ENCODE measurements at places on chromosomes 11 and 22. TPM values are rescaled to one million over a fixed set of nuclear protein-coding genes. Genes with fewer than 3 reads are reported as not detected.

DNA sequence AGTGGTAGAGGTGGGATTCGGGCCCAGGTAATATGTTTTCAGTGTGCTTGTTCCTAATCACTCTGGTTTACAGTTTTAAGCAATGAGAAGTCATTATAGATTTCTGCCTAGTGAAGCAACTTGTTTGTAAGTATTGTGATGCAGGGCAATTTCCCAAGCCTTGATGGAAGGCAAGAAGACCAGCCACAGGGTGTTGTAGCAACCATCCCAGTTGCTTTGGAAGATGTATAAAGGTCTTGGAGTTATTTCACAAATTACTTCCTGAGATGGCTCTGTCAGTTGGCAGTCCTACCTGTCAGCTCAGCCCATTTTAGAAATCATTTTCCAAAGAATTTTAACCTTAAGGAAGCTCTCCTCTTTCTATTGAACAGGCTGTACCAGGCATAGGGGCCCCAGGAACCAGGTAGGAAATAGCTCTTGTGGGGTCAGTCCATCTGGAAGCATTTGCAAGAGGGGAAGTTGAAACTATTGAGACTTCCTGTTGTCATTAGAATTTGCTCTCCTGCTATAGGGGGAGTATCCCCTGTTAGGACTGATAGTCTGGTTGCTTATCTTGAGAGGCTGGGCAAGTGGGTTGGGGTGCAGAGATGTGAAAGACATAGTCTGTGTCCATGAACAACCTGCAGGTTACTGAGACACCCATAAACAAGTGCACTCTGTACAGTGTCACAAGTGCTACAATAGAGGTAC lies 47.9 kb downstream of the STIM1 start:
- DNase-seq = no peak

Gene UNC93B1
- total RNA-seq = 13.2 TPM

DNA sequence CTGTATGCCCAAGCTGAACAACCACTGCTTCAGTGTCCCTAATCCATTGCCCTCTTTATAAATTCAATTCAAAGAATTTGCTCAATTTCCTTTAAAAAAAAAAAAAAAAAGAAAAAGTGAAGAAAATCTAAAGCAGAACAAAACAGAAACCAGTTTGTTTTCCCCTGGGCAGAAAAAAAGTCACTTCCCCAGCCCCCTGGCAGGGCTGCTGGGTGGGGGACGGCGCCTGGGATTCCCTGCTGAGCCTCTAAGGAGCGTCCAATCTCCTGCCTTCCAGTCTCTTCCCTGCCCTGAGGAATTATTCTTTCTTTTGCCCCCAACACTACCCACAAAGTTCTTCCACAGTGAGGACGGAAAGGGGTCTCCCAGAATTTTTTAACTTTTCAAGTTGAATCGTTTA lies 23.9 kb downstream of the DKK3 start:
- DNase-seq = no peak

DNA sequence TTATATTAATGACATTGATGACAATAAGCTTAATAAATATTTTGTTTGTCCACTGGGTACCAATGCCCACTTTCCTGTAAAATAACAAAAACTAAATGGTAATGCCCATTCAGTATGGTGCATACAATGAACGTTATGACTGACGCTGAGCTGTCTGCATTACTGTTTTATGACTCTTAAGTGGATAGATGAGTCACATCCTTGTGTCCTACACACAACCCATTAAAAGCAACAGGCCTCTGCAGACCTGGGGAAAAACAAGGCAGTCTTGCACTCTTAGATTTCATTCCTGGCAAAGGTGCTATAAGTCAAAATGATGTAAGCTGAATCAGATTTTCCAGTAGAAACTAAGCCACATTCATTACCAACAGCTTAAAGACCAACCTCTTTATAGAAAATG lies 176.3 kb upstream of the TMEM45B start:
- no peak for DNase-seq

DNA sequence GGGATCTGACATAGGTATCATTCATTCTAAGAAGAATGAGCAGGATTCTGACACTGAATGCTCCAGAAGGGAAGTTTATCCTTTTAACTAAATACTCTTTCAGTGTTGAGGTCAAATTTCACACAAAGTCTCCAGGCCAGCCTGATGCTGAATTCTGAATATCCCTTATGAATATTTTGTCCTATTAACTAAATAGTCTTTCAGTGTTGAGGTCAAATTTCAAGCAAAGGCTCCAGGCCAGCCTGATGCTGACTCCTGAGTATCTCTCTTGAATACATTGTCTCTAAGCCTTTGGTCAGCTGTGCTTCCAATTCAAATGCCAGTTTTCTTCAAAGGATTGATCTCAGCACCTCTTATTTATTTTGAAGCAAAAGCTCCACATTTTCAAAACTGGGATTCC lies 676.8 kb downstream of the NTM start:
- DNase-seq = no peak

DNA sequence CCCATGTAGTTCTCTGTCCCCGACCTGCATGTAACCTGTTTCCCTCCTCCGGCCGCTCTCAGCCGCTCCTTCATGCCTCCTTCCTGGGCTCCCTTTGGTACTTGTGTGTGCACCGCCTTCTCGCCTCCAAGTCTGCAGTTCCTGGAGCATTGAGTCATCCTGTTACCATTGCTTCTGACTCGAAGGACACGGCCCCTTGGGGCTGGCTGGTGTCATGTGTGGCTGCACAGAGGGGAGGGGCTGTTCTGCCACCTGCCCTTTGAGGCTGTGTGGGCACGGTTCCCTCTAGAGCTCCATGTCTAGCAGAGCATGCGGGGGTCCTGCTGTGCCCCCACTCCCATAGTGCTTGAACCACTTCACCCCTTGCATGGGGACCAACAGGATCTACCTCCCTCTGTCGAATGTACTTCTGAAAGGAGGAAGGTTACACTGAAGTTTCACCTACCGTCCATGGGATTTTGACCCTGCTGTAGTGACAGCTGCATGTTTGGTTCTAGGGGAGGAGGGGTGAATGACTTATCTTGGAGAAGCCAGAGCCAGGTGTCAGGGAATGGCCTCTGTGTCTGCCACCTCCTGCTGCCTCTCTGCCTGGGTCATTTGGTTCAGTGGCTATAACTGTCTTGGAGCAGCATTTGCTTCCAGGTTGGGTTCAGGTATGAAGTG lies 39.6 kb downstream of the BCR start:
- DNase-seq = no peak

Gene TUT1
- 8.0 TPM for total RNA-seq

DNA sequence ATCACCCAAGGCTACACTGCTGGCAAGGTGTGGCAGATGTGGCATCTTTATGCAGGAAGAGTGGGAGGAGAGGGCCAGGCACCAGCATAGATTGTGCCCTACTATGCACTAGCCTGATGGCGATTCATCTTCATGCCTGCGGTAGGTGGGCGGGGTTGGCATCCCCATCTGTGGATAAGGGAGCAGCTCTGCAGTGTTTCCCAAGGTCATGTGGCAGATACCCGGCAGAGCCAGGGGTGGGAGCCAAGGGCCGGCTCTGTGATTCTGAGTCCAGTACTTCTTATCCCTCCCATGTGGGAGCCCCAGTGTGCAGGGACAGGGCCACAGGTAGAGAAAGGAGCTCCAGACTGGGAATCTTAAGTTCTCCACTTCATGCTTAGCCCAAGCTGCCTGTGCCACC lies 20.0 kb downstream of the CD82 start:
- DNase-seq = no peak

DNA sequence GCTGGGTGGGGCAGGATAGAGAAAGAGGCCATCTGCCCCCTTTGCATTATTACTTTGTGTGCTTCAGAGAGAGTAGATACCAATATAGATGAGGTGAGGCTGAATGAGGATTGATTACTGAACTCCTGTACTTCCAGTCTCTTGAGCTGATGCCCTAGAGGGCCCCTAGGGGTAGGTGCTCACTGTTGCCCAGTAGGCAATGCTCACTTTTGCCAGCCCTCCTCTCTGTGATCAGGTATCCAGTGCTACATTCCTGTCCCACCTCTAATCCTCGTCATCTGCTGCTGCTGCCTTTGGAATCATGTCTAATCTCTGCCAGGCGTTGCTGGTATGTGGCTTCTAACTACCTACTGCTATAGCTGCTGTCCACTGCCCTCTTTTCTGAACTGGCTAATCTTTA lies 57.2 kb downstream of the CCDC83 start:
- no peak for DNase-seq

Gene SCN3B
- total RNA-seq = 0.58 TPM

GRCh38 chr22:17116572-17117330 lies 4.4 kb downstream of the TMEM121B start:
- no peak for DNase-seq

DNA sequence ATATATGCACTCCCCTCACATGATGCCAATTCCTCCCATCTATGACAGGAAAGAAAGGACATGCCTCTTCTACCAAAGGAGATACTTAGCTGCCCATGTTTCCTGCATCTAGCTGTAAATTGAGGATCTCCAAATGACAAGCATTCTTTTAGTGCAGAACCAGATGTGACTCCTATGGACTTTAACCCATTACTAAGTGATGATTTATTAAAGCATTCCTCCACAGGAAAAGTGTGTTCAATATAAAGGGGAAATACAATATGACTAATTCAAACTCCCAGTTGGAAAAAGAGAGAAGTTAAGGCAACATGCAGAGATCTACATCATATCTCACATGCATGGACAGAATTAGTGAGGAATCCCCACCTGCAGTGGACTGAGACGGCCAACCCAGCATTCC lies 221.3 kb downstream of the FAM76B start:
- DNase-seq = no peak

DNA sequence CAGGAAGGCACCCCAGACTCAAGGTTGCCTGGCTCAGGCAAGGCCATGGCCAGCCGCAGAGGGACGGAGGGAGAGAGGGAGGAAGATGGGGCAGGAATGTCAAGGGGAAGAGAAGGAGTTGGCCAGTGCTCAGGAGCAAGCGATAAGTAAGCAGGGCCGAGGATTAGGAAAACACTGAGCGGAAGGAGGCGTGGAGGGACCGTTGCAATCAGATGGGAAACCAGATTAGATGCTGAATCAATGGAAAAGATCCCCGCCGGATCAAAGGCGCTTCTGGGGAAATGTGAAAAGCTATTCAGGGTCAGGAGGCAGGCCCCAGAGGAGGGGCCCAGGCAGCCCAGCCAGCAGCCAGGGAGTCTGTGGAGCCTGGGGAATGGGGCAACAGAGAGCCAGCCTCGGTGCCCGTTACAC lies 26.6 kb upstream of the MYEOV start:
- no peak for DNase-seq

Gene ARHGEF12
- total RNA-seq = 101 TPM

All from right cardiac atrium (tissue), 5 donors.